ENCODE measurements at places on chromosomes 6 and 20.

DNA sequence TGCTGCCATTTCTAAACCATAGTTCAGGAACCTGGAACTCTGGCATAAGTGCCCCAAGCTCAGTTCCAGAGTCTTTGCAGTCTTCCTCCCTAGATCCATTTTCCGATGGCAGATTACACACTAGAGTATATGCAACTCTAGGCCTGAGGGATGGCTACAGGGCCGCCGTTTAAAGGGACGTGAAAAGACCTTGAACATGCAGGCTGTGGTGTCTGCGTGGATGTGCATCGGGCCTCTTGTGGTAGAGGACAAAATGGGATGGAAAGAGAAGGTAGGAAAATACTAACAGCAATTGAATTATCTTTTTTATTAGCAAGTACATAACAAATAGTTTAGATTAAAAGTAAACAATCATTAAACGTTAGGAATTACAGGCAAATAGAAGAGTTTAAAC, 588.9 kb downstream of the RFPL4B start:
- no peak for DNase-seq

DNA sequence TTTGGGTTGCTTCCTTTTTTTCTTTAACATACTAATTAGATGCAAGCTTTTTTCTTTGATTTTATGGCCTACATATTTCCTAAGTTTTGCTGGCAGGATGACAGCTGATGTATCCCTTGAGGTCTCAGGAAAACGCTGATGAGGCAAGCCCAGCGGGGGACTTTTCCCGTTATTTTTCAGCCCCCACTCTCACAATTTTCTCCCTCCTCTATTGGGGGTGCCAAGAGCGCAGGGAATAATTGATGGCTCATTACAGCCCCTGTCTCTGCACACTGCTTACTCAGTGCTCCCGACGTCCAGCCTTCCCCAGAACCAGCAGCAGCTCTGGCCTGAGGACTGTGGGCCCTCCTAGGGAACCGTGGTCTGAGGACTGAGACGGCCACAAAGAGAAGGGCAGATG, 38.6 kb upstream of the VSTM2L start:
- no peak for DNase-seq

GRCh38 chr6:53090576-53090975, 25.4 kb downstream of the FBXO9 start:
- no peak for DNase-seq

DNA sequence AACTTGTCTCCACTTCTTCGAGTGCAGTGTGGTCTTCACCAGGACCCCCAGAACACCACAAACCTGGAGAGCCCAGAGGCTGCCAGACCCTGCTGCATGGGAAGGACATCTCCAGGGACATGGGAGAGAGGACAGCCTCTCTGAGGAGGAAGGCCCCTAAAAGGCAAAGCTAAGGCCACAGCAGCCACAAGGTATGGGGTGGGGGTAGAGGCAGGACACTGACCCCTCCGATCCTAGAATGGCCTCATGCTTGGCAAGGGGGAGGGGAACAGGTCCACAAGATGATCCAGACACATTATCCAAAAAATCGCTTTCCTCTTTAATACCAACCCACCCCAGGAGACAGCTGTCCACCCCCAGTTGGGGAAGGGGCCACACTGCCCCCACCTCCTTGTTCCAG, 1.9 kb downstream of the B3GALT4 start:
- no peak for DNase-seq

DNA sequence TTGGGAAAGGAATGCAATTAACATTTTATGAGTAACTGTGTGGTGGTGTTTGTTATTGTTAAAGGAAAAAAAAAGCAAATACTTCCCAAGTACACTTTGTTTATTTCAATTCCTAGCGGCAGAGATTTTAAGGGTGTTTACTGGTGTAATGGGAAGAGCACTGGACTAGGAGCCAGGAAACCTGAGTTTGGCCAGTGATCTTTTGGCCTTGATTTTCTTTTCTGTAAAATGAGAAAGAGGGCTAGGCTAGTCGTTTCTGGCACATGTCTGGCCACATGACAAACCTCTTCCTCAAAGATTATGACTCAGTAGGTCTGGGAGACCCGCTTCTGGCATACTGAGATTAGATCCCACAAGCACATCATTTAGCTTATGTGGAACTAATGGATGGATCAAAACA, 428.1 kb upstream of the NOX3 start:
- no peak for DNase-seq

DNA sequence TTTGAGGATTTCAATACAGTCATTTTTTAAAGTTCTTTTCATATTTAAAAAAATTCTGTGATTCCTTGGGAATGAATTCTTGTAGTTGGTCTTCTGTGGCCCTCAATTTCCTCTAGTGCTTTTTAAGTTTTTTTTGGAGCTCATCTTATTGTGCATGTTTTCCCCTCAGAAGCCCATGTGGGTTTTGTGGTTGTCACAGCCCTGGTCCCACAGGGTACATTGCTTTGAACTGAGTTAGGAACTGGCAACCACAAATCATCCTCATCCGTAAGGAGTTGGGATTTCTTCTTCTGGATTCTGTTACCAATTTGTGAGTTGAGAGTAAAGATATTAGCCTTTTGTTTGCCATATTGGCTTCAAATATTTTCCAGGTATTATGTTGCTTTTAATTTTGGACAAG, 89.9 kb downstream of the AKAP7 start:
- no peak for DNase-seq
